ENCODE measurements at places on chromosomes 1 and 21. TPM values are rescaled to one million over a fixed set of nuclear protein-coding genes. Genes with fewer than 3 reads are reported as not detected.

The MFSD2A gene
- total RNA-seq: 16.2 TPM

DNA sequence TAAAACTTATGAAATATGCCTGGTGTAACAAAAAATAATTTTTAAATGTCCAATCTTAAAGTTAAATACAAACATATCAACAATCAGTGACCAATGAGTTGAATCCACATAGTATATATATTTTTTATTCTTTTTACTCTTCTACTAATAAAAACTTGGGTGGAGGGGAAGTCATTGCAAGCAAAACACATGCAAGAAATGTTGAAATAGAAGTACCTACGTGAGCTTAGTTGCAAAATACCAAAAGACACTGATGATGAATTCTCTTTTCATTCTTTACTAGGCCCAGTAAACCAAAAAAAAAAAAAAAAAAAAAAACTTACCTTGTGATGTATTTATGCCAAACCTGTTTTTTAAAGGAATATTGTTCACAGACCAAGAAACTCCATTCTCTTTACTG lies 26.4 kb upstream of the PLA2G4A start:
- no peak for DNase-seq

- no peak for DNase-seq
Observed at GRCh38 chr1:92317836-92318493, 19.1 kb downstream of the RPAP2 start.

DNA sequence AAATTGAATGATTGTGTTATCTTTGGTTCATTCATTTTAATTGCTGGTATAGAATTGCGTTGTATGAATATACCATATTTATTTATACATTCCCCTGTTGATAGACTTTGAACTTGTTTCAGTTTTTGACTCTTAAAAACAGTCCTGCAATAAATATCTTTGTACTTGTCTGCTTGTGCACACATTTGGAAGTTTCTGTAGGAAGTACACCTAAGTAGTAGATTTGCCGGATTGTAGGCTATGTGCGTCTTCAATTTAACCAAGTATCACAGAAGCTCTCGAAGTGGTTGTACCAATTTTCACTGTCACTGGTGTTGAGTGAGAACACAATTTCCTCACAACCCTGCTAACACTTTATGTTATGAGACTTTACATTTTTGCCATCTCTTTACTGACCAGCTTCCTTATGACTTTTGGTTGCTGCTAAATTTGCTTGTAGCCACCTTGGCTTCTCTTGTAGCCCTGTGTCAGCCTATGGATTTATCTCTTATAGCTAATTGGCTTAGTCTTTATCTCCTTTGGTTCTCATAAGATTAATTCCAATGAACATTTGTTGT lies 2.2 kb downstream of the TTC3 start:
- no peak for DNase-seq

The ACTN2 gene
- 111 TPM for total RNA-seq

- DNase-seq: no peak
Observed at GRCh38 chr1:12202577-12202976, 27.3 kb upstream of the VPS13D start.

DNA sequence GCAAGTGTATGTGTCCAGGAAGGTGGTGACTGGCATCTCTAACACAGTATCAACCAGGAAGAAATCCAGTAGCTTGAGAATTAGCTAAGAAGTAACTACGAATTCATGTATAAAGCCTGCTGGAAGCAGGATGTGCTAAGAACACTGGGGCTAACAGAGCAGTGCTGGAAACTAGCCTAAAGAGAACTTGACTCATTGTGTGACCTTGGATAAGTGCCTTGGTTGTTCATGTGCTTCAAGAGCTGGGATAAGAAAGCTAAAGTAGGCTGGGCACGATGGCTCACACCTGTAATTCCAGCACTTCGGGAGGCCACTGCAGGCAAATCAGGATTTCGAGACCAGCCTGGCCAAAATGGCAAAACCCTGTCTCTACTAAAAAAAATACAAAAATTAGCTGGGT lies 186.9 kb downstream of the RRAGC start:
- DNase-seq: no peak

GRCh38 chr21:32383812-32384211 lies 9.0 kb downstream of the URB1 start:
- DNase-seq: no peak

The CHTOP gene
- total RNA-seq: 52.1 TPM

DNA sequence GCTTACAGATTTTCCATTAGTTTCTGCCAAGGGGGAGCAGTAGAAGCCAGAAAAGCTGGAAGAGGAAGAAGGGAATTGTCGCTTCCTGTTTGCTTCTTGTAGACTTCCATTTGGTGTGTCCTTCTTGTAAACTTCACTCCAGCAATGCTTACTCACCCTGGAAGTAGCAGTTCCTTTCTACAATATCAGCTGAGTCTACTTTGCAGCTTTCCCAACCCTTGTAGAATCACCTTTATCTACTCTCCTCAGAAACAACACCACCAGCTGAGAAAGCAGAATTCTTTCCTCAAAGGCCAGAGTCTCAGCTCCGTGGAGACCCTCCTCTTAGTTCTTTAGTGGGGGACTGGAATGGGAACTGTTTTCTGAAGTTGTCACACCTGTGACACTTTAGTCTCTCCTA lies 1136.7 kb upstream of the TMPRSS15 start:
- DNase-seq: peak; percentile 39

DNA sequence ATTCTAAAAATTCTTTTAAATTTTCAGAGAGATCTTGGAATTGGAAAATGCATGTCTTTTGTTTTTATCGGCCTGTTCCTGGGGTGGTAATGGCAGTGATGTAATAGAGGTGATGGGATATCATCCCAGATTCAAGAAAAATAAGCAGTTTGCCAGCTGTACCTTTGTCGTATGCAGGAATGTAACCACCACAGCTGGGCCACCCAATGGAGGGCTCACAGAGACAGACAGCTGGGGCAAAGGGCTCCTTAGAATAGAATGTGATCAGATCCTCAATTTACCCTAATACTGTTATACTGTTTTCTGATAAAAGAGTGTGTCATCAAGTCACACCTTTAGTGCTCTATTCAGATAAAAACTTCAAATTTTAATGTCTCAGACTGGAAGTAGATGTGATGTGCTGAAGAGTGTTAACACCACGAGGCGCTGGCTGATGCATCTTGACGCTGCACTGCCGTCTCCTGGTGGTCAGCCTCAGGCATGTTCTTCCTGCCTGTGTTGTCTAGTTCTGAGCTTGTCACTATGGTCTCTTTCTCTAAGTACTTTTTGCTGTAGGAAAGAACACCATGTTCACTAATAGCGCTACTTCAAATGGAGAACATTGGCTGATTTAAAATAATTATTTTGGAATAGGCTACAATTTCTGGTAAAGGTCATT lies 78.8 kb downstream of the C1orf21 start:
- no peak for DNase-seq

The ZBTB37 gene
- total RNA-seq: 13.7 TPM

- DNase-seq: no peak
Observed at GRCh38 chr1:161858271-161858670, 92.2 kb downstream of the ATF6 start.

DNA sequence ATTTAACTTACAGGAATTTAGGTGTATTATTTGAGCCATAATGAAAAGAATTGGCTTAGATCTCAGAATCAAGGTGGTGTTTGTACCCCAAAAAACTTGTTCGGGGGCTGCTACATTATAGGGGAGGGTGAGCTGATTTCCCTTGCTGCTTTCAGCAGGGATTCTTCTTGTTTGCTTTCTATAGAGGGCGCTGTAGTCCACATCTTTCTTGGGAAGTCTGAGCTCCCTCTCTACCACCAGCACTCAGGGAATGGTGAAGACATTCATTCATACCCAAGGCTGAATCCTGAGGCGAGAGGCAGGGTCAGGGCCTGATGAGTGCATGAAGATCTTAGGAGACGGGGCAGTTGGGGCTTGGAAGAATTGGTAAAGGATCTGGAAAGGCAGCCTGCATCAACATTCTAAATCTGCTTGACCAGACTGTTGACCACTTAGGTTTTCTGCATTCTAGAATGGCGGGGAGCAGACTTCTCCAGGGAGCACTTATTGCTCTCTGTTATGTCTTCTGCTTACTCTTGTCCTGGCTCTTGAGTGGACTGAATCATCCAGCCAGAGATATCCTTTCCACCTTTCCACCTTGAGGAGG lies 18.9 kb downstream of the SPATA46 start:
- no peak for DNase-seq

The OR10Z1 gene
- total RNA-seq: not detected

DNA sequence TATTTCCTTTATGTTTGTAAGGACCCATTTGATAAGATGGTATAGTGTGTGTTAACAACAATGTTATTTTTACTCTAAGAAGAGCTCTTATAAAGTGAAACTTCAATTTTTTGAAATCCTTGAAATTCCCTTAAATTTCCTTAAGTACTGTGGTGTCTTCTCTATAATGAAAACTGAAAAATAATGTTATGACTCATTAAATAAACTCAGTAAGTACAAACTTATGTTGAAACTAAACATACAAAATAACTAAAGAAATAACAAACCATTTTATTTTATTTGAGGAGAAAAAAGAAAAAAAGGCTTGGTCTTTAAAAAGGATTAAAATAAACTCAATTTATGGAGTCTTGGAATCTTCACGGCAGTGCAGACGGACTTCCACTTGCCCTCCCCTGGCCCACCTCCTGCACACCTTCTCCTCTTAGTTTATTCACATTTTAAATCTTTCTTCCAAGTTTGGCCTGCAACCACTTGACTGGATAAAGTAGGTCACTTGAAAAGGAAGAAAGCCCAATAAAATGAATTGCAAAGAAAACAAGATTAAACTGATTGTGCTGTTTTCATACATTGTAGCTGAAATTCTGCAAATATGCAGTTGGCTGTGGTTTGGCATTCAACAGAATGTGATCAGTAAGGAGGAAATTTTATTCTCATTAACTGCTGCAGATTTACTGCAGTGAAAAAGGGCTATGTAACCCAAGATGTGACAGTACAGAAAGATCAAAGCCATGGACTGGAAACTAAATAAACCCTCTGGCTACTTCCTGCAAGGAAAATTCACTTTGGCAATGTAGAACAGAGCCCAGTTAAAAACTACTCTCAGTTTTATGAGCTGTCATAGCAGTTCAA lies 48.5 kb upstream of the SCYL3 start:
- DNase-seq: no peak

DNA sequence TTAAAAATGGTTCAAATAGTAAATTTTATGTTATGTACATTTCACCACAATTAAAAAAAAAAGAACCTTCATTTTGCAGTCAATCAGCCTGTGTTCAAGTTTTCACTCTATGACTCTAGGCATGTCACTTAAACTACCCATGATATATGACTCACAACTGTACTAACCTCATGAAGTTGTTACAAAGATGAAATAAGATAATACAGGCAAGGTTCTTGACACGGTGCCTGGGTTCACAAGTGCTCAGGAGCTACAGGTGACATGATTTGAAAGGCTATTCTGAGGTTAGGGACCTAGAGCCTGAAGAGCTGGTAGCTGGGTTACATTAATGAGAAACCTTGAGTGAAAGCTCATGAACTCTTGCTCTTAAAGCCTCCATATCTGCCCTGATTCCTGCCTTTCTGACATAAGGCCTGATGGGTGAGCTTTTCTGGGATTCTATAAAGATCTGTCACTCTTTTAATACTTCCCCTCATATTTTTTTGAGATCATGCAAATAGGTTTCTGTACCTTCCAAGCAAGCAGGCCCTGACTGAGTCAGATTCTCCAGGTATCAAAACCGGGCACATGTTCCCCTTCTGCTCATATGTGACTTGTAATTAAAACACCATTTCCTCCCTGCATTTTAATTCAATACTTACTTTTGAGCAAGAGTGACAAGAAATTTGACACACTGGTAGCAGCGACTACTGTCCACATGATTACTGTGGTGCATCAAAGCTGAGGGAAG lies 34.0 kb downstream of the PCSK9 start:
- DNase-seq: no peak

Measured in skin of body (tissue), 3 donors.